ENCODE measurements at places on chromosomes 2 and 18.

GRCh38 chr2:240642806-240643092 lies 17.5 kb downstream of the GPR35 start:
- DNase-seq, result no peak

DNA sequence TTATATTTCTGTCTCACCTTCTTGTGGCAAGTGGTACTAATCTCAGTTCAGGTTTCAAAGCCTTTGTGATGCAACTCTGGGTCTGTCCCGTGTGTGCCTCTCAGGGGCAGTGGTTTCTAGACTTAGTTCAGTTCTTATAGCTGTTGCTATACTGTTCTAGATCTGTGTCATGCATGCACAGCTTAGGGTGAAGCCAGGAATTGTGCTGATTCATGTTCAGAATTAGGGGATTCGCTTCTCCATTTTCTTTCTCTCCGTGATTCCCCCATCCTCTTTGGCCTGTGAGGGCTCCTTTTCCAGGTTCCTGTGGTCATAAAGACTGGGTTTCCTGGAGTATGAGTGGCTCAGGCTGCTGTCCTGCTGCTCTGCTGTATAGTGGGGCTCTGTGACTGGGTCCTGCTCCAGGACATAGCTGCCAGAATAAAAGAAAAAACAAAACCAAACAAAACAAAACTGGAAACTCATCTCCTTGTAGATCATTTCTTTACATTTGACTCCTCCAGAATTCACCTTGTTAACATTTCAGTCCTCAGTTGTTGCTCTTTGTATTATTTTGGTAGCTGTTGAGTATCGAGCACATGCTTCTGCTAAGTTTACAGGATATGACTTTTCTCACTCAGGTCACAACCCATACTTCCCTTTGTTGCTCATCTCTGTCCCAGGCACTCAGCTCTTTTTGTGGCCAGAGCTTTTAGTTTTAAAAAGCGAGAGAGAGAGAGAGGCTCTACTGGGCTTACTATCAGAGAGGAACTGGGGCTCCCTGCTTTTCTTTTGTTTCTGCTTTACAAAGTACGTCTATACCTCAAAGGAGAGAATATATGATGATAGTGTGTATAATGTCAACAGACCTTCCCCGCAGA lies 34.2 kb downstream of the CERS6 start:
- peak; percentile 82 for DNase-seq

- no peak for DNase-seq
These were observed 24.4 kb downstream of the CD28 start for GRCh38 chr2:203730883-203731282.

GRCh38 chr18:36532394-36532793 lies 234.9 kb downstream of the FHOD3 start:
- DNase-seq, result no peak

GRCh38 chr2:105328281-105329196 lies 996 bp downstream of the TGFBRAP1 start:
- no peak for DNase-seq

DNA sequence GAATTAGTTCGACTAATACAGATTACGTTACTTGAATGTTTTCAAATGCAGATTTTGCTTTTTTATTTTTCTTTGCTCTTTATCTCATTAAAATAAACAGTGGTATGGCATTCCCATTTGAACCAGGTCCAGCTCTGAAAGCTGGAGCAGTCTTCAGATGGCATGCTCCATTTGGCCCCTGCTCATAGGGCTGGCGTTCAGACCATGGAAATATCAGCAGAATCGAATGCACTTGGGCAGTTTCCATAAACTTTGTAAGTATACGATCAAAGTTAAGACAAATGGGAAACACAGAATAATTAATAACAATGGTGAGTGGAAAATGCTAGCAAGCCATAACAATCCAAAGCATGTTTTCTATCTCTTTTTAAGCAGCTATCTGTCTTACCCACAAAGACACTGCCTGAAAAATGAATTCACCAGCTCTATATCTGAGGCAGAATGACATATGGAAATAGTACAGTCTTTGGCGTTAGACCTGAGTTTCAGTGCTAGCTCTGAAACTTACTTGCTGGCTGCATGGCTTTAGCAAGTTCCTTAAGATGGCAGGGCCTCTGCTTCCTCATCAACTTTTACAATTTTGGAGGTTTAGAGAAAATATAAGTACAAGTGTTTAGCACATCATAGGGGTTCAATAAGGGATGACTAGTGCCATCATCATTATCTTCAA lies 131.6 kb downstream of the BCL2 start:
- DNase-seq, result no peak

GRCh38 chr2:237977380-237977779 lies 10.6 kb downstream of the UBE2F start:
- no peak for DNase-seq

GRCh38 chr2:22998359-22998758 lies 386.6 kb upstream of the KLHL29 start:
- DNase-seq, result no peak

GRCh38 chr2:190646780-190647522 lies 1.9 kb upstream of the NAB1 start:
- no peak for DNase-seq

DNA sequence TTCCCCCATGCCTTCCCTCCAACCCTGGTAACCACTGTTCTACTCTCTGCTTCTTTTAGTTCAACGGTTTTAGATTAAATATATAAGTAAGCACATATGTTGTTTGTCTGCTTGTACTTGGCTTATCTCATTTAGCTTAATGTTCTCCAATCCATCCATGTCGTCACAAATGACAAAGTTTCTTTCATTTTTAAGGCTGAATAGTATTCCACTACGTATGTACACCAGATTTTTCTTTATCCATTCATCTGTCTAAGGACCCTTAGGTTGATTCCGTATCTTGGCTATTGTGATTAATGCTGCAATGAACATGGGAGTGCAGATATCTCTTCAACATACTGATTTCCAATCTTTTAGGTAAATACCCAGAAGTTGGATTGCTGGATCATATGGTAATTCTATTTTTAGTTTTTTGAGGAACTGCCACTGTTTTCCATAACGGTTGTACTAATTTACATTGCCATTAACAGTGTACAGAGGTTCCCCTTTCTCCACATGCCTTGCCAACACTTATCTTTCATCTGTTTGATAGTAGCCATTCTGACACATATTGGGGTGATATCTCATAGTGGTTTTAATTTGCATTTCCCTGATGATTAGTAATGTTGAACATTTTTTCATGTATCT lies 8.1 kb downstream of the ASB3 start:
- no peak for DNase-seq

GRCh38 chr2:19674051-19675002 lies 227.5 kb downstream of the TTC32 start:
- no peak for DNase-seq

DNA sequence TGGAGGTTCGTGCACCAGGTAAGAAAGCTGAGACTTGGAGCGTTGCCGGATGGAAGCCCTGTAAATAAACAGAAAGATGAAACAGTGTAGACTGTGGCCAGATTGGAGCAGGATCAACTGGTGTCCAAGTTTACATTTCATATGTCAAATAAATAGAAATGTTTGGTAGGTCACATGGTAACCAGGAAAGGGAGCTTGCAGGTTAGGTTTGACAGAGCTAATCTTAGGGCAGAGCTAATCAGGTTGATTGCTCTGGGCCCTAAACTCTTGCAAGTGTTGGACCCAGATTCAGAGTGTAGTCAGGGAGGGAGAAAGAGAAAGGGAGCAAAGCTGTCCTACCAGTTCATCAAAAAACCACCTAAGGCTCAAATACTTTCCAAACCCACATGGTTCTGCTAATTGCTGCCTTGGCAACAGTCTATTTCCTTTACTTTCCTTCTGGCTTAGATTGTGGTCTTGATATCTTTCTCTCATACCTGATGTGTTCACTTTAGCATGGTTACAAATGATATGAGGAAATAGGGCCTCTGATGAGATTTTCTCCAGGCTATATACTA lies 63.2 kb downstream of the G6PC2 start:
- DNase-seq, result no peak

- DNase-seq, result no peak
These were observed 18.4 kb downstream of the SCN9A start for GRCh38 chr2:166357068-166357949.

GRCh38 chr2:8892111-8892510 lies 54.7 kb upstream of the KIDINS220 start:
- no peak for DNase-seq

DNA sequence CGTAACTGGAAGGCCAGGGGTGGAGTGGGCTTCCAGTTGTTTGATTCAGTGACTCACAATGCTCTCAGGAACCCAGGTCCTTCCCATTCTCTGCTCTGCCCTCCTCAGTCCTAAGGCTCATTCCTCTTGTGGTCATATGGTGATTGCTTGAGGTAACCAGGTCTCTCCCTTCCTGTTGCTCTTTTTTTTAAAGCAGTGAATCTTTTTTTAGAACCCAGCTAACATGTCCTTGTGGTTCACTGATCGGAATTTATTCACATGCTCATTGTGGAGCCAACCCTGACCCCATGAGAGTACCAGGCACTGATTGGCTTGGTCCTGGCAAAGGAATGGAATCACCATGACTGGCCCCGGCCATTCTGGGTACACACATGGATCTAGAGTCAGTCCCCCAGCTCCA lies 7.4 kb downstream of the THNSL2 start:
- no peak for DNase-seq

GRCh38 chr18:9985641-9986040 lies 71.8 kb downstream of the VAPA start:
- DNase-seq, result no peak

- DNase-seq, result no peak
These were observed 756.5 kb upstream of the LRRTM1 start for GRCh38 chr2:81061016-81061415.

DNA sequence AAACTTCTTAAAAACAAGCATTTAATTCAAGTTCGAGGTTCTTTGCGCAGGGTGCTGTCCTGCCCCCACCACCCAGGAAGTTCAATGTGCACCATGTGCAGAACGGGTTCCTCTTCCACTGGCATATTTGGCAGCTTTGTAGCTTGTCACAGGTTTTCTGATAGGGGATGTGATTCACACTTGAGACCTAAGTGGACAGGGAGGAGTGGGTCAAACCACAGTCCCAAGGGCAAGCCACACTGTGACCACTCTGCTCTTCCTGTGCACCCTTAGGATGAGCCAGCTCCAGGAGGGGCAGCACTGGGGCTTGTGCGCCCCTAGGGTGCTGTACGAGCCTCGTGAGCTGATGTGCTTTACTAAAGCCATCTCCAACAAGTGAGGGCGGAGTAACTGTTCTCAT lies 82.5 kb downstream of the TGFA start:
- DNase-seq, result no peak

DNA sequence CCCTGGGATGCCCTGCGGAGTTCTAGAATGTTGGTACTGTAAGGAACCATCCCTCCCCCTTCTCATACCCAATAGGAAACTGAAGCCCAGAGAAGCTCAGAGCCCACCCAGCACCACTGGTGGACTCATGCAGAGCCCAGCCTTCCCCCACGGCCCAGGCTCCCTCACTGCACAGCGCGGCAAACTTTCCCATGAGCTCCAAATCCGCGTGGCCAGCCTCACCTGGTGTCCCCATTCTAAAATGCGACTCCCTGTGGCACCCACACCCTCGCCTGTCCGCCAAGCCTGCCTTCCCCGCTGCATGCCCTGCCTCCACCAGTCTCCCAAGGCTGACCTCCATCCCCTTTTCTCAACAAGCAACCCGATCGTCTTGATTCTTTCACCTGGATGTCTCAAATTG lies 51.1 kb downstream of the PTGR3 start:
- no peak for DNase-seq

DNA sequence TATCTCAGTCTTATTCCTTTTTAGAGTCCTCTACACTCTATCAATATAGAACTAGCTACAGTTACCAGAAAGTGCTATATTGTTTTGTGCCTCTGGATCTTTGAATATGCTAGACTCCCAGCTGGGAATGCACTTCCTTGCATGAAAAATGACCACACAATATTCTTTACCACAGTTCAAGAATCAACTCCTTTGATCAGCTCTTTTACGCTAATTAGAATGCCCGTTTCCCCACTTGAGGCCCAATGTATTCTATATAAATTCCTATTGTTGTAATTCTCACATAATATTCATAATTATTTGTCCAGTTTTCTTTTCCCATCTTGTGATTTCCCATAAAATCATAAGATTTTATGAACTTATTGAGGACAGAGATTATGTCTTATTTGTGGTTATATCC lies 142.2 kb downstream of the UBE2E3 start:
- no peak for DNase-seq

GRCh38 chr18:74488354-74488753 lies 7.8 kb upstream of the CNDP2 start:
- DNase-seq, result no peak

DNA sequence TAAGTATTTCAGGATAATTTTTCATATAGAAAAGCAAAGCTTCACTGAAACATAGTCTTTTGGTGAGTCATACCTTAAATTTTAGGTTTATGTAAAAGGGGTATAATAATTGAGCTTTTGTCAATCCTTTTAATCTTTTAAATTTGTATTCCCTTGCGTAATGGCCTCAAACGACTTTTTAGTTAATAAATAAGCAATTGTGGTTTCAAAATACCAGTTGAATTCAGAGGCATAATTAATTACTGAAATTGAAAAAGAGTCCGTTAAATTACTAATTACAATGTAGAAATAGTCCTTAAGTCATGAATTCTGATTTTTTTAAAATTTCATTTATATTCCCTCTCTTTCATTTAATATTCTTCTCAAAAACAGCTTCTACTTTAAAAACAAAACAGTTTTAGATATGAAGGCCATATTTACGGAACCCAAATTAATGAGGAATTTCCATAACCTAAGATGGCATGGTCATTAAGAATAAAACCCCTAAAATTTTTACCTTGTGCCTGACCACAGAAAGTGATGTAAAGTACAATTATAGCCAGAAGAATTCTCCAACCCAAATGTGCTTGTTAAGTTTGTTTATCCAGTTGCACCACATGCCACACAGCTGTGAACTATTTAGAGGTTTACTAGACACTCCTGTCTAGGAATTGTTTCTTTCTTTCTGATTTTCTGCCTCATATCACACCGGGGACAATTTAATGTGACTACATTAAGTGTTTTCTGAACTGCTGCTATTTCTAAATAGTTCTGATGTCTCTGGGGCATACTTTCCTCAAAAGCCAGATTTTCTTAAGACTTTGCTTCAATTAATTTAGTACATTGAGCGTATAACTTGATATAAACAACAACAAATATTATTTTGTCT lies 60.7 kb upstream of the ITGA4 start:
- no peak for DNase-seq

DNA sequence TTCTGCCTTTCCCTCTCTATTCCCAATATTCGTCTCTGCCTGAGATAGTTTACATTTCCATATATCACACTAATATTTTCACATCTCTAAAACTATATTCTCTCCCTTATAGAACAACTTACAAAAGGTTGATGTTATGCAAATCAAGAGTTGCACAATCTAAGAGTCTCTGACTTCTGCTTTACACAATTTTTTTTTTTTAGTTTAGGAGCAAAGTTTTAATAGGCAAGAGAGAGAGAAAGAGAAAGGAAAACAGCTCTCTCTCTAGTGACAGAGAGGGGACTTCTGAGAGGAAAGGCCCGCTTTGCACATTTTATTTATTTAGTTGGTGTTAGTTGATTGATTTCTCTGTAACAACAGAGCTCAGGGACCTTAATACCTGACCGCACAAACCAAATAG lies 380.2 kb downstream of the TXNL1 start:
- no peak for DNase-seq

- no peak for DNase-seq
These were observed 36.6 kb downstream of the SLC14A1 start for GRCh38 chr18:45760462-45761036.
